ENCODE measurements at places on chromosomes 2 and 18. TPM values are rescaled to one million over a fixed set of nuclear protein-coding genes. Genes with fewer than 3 reads are reported as not detected.
A peak's percentile ranks its signal among the peaks of the same experiment; 100 is the strongest.

GRCh38 chr18:79748321-79749180 is 49.2 kb upstream of the KCNG2 start:
- no peak for DNase-seq

DNA sequence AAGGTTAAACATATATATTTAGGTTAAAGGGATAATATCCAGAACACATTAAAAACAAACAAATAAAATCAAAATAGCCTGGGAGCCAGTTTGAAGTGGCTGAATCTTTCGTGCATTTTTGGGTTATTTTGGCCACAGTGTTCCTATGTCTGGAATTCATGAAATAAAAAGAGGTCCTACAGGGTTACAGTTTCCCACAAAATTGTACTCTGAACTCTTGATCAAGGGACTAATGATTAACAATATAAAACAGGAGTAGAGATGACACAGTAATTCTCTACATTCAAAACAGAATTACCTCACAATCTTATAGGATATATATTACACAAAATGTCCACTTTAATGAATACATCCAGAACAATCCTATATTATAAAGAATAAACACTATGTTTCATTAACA is 24.9 kb downstream of the VPS4B start:
- no peak for DNase-seq

The HS1BP3 gene
- total RNA-seq = 23.2 TPM

DNA sequence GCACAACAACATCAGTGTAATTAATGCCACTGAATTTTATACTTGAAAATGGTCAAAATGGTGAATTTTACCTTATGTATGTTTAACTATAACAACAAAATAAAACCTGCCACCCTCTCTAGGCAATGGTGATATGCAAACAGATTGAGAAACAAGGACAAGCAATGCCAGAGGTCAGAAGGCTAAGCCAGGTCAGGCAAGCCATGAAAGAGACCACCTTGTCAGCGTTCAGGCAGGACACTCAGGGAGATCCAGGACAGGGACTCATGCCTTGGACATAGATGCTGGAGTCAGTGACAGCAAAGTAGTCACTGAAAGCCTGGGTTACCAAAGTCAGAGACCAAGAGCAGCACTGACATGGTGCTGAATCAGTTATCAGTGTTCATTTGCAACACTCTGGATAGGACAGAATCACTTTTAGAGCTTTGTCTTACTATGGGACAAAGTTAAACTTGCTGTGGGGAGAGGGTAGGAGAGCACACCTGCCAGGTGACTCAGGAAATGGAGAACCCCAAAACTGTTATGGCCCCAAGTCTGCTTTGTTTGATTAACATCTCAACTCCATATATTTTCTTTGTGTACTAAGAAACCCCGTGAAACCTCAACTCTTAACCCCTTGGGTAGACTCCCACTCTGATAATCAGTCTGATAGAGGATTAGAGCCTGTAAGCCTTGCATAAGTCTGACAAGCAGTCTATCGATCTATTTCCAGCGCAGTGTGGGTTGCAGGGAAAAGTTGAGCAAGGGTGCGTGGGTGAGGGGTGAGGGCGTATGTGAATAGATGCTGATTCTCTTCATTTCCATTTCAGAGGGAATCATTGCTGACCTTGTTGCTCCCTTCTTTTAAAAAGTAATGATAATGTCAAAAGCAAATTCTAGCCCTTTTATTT is 48.7 kb upstream of the ZNF385B start:
- no peak for DNase-seq

GRCh38 chr2:100202567-100202966 is 60.2 kb upstream of the AFF3 start:
- no peak for DNase-seq

The BMP10 gene
- not detected for total RNA-seq

The MREG gene
- 1.5 TPM for total RNA-seq

The CHRNG gene
- not detected for total RNA-seq

The HTR2B gene
- total RNA-seq = 0.49 TPM

DNA sequence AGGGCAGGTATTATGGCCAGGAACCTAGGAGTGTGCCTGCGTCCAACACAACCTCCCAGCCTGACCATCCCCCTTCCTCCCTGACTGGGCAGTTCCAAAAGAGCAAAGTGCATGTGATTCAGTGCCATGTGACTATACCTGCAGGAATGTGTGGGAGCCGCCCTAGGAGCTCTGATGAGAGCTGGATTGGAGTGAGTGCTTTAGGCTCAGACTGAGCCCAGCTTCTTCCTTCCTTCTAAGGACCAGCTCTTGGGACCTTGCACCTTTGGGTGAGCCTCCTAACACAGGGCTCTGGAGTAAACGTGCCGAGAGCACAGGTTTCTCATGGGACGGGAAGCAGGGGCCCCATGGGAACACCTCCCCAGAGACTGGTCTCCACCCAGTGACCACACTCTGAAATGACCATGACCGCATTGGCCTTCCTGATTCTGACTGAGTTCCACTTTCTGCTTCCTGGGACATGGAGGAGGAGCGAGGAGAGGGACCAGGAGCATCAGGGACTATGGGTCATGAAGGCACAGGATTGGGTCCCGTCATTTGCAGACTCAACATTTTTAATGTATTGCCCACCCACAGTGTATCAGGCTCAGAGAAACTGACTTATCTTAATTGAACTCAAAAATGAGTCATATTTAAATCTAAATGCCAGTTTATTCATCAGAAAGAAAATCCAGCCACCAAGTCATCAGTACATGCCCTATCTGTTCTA is 87.8 kb upstream of the BCL2L11 start:
- DNase-seq = no peak

The GCKR gene
- not detected for total RNA-seq

GRCh38 chr2:239830121-239831000 is 194.8 kb downstream of the NDUFA10 start:
- no peak for DNase-seq

DNA sequence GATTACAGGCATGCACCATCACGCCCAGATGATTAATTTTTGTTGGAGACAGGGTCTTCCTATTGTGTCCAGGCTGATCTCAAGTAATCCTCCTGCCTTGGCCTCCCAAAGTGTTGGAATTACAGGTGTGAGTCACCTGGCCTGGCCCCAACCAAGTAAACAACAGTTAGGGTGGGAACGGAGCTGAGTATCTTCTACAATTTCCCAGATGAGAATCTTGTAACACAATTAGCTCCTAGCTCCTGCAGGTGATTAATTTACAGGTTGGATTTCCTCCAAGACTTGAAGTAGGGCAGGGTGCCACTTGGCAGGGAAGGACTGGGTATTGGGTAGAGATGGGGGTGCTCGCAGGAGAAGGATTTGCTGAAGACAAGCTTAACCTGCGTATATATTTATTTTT is 17.8 kb downstream of the NLRC4 start:
- DNase-seq = no peak

GRCh38 chr2:233563663-233564430 is 2.7 kb downstream of the USP40 start:
- DNase-seq = no peak

GRCh38 chr2:231228223-231228622 is 29.8 kb downstream of the ARMC9 start:
- no peak for DNase-seq

The UPP2 gene
- not detected for total RNA-seq

- no peak for DNase-seq
These were observed 32.3 kb downstream of the PTPN2 start for GRCh38 chr18:12851716-12852115.

GRCh38 chr18:11081009-11081532 is 68.3 kb downstream of the PIEZO2 start:
- no peak for DNase-seq

DNA sequence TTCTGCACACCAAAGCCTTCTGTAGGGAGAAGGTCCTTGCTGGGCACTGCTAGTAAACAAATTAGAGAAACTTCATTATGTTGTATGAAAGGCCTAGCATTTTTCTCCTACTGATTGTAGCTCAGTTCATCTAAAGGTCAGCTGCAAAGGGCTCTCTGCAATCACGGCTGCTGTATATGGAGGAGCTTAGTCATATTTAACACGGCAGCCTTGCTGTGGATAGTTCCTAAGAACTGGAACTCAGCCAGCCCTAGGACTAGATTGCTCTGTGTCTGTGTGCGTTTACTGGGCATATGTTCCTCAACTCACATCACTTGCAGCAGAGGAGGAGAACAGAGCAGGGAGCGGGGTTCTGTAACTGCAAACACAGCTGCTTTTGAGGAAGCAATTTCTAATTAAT is 1103.9 kb upstream of the KLHL29 start:
- peak; percentile 33 for DNase-seq

The LOXHD1 gene
- total RNA-seq = 1.6 TPM

The PAX8 gene
- total RNA-seq = 0.21 TPM

The VWC2L gene
- total RNA-seq = not detected

DNA sequence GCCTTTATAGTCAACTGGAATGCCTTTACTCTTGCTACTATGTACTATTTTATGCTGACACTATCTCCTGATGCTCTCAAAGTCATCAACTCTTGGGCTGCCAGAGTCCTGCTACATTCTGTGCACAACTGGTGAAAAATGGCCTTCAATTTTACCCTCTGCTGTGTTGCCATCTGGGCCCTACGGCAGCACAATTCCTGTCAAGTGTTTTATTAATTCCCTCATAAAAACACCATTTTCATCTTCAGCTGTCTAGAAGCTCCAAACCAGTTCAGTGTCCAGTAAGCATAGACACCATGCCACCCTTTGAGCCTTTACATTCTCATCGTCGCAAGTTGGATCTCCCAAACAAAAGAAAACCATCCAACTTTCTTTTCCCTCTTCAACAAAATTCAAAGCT is 26.5 kb downstream of the CALCRL start:
- no peak for DNase-seq

DNA sequence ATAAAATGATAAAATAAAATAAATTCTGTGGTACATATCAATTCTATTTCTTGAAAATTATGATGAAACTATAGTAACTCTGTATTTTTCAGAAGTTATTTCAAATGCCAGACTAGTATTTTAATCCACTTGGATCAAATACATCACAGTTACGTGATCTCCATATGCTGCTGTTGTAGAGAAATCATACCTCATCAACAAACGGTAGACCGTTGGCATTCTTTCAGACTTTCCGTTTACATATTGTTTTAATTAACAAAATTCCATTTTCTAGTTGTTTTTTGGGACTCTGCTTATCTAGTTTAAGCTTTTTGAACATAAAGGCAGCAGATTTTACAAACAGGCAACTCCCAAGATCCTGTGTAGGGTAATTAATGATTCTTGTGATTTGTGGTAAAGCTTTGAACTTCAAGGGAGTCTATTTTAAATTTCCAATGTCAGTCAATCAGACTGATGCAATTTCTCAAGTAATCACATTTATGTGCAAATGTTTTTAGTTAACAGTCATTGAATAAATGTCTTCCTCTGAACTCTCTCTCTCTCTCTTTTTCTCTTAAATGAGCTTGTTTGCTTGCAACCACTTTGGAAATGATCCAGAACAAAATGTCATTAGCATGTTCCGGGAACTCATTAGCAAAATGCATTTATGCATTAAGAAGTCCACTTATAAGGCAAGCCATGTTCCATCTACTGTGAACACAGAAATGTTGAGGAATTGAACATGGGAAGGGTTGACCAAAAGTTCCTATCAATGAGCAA is 31.8 kb downstream of the NYAP2 start:
- DNase-seq = no peak

DNA sequence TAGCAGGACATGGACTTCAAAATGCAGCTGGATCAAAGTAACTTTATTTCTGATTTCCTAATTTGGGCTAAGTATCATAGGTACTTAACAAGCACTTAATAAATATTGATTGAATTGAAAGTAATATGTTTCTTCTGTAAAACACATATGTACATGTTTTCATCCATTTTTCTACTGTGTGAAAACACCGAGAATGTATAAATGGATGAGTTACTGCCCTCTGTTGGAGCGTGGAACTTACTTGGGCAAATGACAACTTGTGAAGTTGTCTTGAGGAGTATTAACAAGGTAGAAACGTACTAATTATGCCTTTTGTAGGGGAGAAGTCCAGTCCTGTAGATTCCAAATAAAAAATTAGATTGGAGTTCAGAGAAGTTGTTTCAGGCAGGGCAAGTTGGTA is 87.2 kb downstream of the PHLPP1 start:
- no peak for DNase-seq

DNA sequence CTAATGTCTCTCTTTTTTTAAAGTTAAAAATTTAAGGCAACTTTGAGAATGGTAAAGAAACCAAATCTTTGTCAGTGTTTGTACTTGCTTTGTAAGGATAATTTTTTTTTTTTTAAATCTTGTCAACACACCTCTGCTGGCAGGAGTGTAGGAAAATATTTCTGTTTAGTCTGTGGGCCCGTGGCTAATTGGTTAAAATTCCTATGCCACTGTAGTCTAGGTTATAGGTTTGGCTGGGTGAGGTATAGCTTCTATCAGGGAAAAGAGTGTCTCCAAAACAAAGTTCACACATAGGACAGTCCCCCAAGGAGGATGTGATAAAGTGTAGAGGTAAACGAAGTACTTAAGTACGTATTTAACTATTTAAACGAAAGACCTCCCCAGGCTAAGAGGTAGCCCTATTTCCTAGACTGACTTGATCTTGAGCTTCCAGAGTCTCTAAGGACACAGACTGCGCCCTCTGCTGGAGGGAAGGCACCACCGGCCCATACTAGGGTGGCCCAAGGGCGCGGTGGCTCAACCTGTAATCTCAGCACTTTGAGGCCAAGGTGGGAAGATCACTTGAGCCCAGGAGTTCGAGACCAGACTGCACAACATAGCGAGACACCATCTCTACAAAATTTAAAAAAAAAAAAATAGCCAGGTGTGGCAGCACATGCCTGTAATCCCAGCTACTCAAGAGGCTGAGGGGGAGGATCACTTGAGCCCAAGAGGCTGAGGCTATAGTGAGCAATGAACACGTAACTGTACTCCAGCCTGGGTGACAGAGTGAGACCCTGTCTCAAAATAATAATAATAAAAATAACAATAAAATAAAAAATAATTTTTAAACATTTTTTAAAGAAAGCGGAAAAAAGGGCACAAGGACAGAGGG is 8.9 kb downstream of the TEX44 start:
- peak; percentile 84 for DNase-seq

The ATP9B gene
- 15.5 TPM for total RNA-seq

GRCh38 chr2:201795607-201796477 is 10.5 kb upstream of the CDK15 start:
- DNase-seq = peak; percentile 4

All from heart right ventricle (tissue), 16 donors.